ENCODE measurements at places on chromosomes 5 and 9. TPM values are rescaled to one million over a fixed set of nuclear protein-coding genes. Genes with fewer than 3 reads are reported as not detected.
A peak's percentile ranks its signal among the peaks of the same experiment; 100 is the strongest.

KLF4 gene
- total RNA-seq, result 144 TPM

GALNT12 gene
- 5.4 TPM for total RNA-seq

RANBP17 gene
- 5.4 TPM for total RNA-seq

EMB gene
- total RNA-seq, result 10.1 TPM

GABRA1 gene
- total RNA-seq, result not detected

DNA sequence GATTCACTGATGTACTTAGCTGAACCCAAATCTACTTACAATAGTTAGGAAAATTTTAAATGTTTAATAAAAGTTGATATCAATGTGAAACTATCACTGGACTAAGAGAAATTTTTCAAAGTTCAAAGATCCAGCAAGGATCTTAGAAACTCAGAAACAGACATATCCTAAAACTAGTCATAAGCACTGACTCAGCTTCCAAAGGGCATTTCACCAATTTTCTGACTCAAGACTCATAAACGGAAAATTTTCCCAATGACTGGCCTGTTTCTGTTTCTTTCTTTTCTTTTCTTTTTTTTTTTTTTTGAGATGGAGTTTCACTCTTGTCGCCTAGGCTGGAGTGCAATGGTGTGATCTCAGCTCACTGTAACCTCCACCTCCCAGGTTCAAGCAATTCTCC, 66.6 kb downstream of the CDC14B start:
- no peaks in the 10 kb centered on the region for H3K4me1 ChIP-seq
- no peaks in the 10 kb centered on the region for H3K36me3 ChIP-seq
- no peak for DNase-seq

DNA sequence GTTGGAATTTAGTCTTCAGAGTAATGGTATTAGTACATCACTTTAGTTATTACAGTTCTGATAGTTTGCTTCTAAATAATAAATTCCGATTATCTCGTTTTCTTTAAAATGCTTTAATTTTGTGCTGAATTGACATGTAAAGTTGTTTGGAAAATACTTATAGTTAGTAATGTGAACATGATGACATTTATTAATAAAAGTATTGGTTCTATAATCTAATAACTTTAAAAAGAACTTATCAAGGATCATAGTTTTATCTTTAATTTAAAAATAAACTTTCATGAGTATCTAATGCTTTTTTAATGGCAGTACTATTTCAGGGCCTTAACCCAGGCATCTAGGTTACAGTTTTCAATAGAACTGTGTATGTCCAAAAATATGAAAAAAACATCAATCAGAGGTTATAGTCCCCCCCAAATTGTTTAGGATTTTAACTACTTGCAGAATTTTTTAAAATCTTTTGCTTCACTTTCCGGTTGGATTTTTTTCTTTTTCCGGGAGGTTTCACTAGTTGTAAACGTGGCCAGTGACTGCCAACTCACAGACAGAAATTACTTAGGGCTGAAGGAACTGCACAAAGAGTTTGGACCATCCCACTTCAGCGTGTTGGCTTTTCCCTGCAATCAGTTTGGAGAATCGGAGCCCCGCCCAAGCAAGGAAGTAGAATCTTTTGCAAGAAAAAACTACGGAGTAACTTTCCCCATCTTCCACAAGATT, 680 bp downstream of the GPX8 start:
- H3K4me3 ChIP-seq, result peak overlapping the region; percentile 45
- peak overlapping the region; percentile 76 for H3K27ac ChIP-seq
- no peaks in the 10 kb centered on the region for H3K27me3 ChIP-seq

- no peak for DNase-seq
- no peak overlapping the region for H3K4me3 ChIP-seq
- no peaks in the 10 kb centered on the region for H3K36me3 ChIP-seq
- H3K4me1 ChIP-seq, result peaks cover 17% of the 10 kb centered on the region
Measured at GRCh38 chr5:112310746-112311145, 108.3 kb downstream of the EPB41L4A start.

GRCh38 chr9:98521141-98521540, 187.6 kb downstream of the GABBR2 start:
- no peaks in the 10 kb centered on the region for H3K4me1 ChIP-seq
- H3K27me3 ChIP-seq, result no peaks in the 10 kb centered on the region
- peak; percentile 71 for DNase-seq
- no peak overlapping the region for H3K4me3 ChIP-seq

DNA sequence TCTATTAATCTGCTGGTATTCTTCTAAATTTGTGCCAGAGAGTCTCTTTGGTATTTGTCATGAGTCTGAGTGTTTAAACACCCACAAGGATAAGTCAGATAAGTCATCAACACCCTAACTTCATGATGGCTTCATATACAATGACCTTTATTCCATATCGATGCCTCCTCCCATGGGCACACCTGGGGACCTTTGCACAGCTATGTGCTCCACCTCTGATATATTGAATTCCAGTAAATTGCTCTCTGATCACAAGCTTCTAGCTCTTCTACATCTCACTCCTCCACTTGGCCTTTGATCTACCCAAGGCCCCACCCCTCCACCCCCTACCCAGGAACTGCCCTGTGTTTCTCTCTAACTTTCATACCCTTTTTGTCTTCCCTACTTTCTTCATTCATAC, 102.7 kb upstream of the MIER3 start:
- no peak overlapping the region for H3K4me3 ChIP-seq
- no peaks in the 10 kb centered on the region for H3K27me3 ChIP-seq
- no peak overlapping the region for H3K27ac ChIP-seq
- no peak for DNase-seq

All from vagina (tissue), 2 donors.